ENCODE measurements at places on chromosomes 4 and X. TPM values are rescaled to one million over a fixed set of nuclear protein-coding genes. Genes with fewer than 3 reads are reported as not detected.

Gene EDNRA
- 8.8 TPM for total RNA-seq

Gene IQCM
- not detected for total RNA-seq

Gene MAGEA2
- total RNA-seq: not detected

Gene ABRAXAS1
- total RNA-seq: 8.0 TPM

Gene SPACA5
- total RNA-seq: not detected
